ENCODE measurements at places on chromosomes 7 and 10. TPM values are rescaled to one million over a fixed set of nuclear protein-coding genes. Genes with fewer than 3 reads are reported as not detected.

Gene LFNG
- 188 TPM for total RNA-seq

Gene EPC1
- 89.0 TPM for total RNA-seq

DNA sequence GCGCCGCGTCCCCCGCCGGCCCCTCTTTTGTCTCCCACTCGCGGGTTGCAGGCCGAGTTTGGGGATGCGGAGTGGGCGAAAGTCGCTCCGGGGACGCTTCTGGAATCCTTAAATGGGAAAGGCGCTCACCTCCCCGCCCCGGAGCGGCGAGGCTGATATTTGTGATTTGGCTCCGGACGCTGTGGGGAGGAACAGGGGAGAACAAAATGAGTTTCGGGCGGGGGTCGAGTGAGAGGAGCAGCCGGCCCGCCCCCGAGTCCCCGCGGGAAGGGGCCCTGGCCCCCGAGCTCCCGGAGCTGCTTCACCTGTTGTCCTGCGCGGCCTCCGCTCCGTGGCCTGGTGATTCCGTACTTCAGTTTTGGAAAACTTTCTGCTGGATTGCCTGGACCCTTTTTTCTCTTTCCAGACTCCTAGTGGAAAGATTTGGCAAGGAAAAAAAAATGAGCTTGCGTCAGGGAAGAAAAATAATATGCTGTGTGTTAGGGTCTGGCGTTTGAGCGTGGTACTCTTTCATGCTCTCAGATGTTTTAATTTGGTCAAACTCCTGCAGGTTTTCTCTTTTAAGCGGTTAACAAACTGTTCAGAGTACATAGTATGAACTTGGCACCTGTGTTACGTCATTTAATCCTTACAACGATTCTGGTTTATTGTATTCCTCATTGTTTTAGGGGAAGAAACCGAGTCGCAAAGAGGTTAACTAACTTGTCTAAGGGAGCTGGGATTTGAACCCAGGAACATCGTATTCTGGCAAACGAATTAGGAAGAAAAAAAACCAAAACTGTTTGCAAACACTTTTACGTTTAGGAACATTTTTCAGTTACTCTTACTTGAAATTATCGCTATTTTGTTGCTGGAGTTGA is 924 bp downstream of the BMPR1A start:
- no peak for DNase-seq

- no peak for DNase-seq
These were observed 115.1 kb upstream of the NPS start for GRCh38 chr10:127434006-127434405.

GRCh38 chr7:155032978-155033377 is 30.1 kb upstream of the PAXIP1 start:
- DNase-seq = no peak

Gene MRLN
- total RNA-seq = not detected

GRCh38 chr7:141288626-141289025 is 214.8 kb downstream of the TMEM178B start:
- no peak for DNase-seq

GRCh38 chr7:87147500-87147899 is 4.8 kb upstream of the DMTF1 start:
- no peak for DNase-seq

DNA sequence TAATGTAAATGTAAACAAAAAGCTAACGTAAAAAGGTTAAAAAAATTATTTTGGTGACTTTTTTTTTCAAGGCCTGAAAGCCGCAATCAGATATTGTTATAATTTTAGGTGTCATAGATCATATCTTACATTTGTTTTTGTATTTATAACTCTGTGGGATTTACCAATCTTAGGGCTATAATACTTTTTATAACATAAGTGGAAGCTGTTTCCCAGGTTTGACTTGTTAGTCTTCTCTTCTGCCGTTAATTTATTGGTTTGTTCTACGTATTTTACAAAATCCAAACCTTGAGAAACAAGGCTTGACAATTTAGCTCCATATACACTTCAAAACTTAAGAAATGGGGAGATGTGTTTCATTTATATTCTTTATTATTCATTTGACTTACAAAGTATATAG is 119.4 kb downstream of the EVX1 start:
- no peak for DNase-seq

DNA sequence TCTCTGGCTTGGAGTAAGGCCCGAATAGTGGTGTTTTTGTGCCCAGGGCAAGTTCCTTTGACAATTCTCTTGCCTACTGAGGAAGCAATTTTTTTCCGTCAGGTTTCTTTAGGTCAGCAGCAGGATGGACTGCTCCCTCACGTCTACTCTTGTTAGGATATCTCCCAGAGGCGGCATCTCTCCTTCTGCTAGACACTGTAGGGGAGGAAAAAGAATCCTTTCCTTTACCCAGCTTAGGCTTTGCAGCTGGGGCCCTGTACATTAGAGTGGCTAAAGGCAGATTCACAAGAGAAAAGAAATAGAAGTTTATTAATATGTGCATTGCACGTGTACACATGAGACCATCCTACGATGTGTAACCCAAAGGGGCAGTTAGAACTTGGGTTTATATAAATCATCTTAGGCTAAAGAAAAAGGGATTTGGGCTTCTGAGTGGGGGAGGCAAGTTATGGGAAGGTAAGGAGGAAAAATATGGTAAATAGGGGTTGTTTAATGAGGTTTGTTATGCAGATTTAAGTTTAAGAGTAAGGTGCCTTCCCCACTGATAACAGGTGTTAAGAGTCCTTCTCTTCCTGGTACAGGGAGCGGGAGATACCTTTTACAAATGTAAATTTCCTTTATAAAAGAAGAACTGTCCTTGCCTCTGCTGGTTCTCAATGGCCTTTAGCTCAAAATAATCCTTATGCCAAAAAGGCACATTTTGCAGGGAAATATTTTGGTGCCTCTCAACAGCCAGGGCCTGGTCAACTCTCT is 156.4 kb downstream of the AOAH start:
- no peak for DNase-seq

GRCh38 chr7:98284335-98285036 is 3.0 kb downstream of the BRI3 start:
- DNase-seq = no peak

Gene C10orf53
- total RNA-seq = not detected

DNA sequence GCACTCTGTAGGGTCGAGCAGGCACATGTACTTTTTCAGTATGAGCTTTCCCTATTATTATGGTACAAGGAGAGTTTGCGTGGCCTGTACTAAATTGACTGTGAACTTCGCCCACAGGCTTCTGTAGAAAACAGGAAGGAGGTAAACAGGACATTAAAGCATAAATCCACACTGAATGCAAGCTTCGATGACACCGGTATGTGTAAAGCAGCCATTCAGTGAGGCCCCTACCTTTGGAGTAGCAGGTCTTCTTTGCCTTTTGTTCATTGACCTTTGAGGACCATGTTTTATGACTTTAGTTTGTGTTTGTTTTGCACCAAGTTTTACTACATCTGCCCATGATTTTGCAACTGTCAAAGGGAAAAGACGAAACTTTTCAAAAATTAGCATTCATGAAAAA is 14.5 kb downstream of the MKI67 start:
- DNase-seq = no peak

- no peak for DNase-seq
These were observed 152.3 kb downstream of the BTAF1 start for GRCh38 chr10:92075829-92076228.

GRCh38 chr7:68313806-68314205 is 1284.5 kb upstream of the AUTS2 start:
- no peak for DNase-seq

- DNase-seq = no peak
These were observed 30.9 kb upstream of the KLHL7 start for GRCh38 chr7:23074443-23075261.

Gene TRIL
- total RNA-seq = not detected

- DNase-seq = no peak
These were observed 809.2 kb downstream of the NXPH1 start for GRCh38 chr7:9242636-9243035.

DNA sequence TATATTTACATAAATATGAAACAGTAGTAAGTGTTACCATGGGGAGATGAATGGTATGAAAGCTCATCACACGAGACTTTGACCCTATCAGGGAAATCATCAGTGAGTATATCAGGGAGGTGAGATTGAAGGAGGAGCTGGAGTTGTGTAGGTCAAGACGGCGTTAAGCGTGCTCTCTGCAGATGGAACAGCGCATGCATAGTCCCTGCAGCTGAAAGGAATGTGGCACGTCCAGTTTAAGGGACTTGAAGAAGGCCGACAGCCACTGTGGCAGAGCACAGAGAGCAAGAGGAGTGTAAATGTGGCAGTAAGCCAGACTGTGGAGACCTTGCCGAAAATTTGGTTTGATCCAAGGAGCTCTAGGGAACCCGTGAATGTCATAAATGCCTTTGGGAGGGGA is 38.9 kb downstream of the POU6F2 start:
- DNase-seq = no peak

- DNase-seq = no peak
These were observed 69.9 kb downstream of the FAM204A start for GRCh38 chr10:118272149-118272721.

Data from T-cell (primary cell).